SK-N-MC (cell line): ENCODE measurements at places on chromosomes 2 and 18.

- DNase-seq = no peak
Measured at GRCh38 chr18:72368308-72368707, 175.8 kb downstream of the CBLN2 start.

GRCh38 chr2:70045932-70046331 lies 41.3 kb upstream of the PCBP1 start:
- DNase-seq = no peak

DNA sequence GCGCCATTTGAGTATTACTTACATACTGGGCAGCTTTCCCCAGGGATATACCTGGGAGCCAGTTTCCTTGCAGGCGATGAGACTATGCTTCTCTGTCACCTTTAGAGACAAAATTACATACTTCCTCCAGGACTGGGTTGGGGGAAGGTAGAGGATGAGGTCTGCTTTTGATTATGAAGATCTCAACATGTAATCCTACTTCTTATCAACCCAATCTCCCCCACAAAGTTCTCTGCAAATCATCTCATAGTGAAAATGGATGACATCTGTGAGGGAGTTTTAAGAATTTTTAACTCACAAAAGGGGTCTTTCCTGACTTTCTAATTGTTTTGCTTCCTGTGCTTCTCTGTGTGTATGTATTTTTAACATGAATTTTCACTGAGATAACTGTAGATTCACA lies 81.9 kb downstream of the TMEM131 start:
- no peak for DNase-seq

GRCh38 chr2:171347591-171348032 lies 86.2 kb downstream of the METTL8 start:
- no peak for DNase-seq

GRCh38 chr18:35389095-35389618 lies 12.0 kb upstream of the ZNF396 start:
- DNase-seq = no peak

DNA sequence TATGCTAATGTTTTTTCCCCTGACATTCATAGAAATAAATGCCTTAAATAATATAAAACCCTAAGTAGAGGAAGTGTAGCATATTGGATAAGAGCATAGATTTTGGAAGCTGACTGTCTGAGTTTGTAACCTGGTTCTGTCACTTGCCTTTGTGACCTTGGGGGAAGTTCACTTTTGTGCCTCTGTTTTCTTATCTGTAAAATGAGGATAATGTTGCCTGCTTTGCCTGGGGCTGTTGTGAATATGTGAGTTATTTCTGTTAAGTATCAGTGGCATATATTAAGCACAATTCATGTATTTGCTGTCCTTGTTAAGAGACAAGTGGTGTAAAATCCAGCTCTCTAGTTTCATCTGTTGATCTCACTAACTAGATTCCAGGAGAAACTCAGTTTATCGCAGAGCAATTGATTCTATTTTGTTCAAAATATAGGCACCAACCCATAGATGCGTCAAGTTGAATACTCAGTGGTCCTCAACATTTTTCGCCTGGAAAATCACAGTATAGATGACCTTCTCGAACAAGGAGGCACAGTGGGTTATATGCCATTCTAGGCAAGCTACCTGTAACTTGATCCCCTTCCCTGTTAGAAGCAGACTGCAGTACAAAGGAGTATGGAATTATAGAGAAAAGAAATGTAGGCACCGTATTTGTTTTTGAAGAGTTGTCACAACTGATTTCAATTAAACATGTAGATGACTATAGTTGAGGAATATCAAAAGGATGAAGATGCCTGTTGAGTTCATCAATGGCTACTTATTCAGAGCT lies 67.0 kb downstream of the SOCS6 start:
- no peak for DNase-seq

GRCh38 chr2:160365716-160366367 lies 127.8 kb downstream of the RBMS1 start:
- no peak for DNase-seq

DNA sequence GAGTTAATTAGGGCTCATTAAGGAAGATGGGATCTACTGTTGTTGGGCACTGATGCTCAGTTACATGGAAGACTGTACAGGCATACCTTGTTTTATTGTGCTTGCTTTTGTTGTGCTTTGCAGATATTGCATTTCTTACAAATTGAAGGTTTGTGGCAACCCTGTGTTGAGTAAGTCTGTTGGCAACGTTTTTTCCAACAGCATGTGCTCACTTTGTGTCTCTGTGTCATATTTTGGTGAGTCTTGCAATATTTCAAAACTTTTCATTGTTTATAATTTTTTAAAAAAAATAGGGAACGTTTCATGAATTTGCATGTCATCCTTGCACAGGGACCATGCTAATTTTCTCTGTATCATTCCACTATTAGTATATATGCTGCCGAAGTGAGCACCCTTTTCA lies 15.6 kb downstream of the PHLPP1 start:
- no peak for DNase-seq

- no peak for DNase-seq
Measured at GRCh38 chr2:101064125-101064502, 62.0 kb downstream of the RPL31 start.

GRCh38 chr2:219567791-219568361 lies 3.5 kb downstream of the OBSL1 start:
- no peak for DNase-seq

DNA sequence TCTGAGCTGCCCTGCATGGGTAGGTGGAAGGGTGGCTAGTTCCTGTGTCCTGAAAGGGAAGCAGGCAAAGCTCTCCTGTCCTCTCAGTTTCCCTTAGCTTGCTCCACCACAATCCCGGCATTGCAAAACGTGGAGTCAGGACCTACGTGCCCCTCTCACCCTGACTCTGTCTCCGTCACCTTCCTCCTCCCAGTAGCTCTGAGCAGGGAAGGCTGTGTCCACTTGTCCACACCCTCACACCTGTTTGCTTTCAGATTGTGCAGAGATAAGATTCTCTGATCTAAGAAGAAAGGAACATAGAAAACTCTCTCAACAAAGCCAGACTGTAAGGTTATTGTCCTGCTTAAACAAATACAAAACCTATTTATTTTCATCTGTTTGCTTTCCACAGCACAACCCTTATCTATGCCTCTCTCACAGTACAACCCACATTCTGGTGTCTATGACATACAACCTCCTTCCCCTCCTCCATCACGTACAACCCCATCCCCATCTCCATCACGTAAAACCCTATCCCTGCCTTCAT lies 79.0 kb downstream of the ALPK2 start:
- DNase-seq = no peak

DNA sequence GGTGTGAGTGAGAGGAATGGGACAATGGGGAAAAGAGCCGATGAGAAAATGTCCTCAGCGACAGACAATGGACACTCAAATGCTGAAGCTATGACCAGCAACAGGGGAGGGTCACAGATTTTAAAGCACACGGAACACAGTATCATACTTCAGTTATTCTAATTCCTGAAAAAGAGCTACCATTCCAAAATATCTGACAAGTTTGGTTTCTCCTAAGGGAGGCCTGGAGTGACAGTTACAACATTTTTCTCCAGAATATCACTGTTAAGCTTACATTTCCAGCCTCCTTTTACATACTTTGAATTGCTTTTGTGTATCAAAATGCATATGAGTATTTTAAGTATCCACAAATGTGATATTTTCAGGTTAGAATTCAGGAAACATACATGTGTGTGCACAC lies 321.6 kb upstream of the THUMPD2 start:
- no peak for DNase-seq

- no peak for DNase-seq
Measured at GRCh38 chr2:168971261-168971660, 59.9 kb downstream of the ABCB11 start.

DNA sequence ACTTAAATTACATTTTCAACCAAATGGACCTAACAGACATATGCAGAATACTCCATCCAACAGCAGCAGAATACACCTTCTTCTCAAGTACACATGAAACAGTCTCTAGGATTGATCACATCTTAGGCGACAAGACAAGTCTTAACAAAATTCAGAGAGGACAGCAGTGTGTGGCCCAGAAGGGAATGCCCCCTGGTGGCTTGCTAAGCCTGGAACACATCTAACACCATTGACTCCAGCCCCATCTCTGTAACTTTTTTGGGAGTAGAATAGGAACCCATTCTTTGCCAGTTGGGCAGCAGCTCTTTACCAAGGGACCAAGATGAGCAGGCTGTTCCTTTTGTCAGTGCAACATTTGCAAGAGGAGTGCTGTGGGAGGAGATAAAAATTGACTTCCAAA lies 249.9 kb downstream of the PLCL1 start:
- DNase-seq = no peak

GRCh38 chr18:29383311-29384273 lies 1206.7 kb upstream of the CDH2 start:
- DNase-seq = no peak

DNA sequence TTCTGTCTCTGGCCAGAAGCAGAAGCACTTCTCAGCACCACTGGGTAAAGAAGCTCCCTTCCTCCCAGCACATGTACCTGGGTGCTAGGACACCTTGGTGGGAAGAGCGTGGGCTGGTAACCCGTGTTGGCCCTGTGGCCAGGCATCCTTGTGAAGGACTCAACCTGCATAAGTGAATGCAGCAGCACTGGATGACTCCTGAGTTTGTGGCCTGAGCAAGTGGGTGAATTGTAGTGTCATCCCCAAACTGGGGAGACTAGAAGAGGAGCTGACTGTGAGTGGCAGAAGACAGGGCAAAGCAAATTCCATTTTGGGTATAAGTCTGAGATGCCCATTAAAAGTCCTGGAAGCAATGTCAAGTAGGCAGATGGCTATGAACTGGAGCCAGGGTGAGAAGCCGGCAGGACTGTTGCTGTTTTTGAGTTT lies 63.4 kb downstream of the STAT1 start:
- no peak for DNase-seq

DNA sequence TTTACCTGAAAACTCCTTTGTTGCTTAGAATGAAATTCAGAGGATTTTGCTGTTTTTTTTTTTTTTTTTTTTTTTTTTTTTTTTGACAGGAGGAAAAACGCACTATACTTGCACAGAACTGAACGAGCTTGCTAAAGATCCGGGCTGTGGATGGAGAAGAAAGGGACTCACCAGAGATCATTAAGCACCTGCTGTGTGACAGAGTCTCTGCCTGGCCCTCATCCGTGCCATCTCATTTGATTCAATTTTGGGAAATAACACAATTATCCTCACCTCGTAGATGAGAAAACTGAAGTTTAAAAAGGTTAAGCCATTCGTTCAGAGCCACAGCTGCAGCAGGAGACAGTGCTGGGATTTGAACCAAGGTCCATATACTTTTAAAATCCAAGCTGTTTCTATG lies 775.4 kb upstream of the ID2 start:
- no peak for DNase-seq

DNA sequence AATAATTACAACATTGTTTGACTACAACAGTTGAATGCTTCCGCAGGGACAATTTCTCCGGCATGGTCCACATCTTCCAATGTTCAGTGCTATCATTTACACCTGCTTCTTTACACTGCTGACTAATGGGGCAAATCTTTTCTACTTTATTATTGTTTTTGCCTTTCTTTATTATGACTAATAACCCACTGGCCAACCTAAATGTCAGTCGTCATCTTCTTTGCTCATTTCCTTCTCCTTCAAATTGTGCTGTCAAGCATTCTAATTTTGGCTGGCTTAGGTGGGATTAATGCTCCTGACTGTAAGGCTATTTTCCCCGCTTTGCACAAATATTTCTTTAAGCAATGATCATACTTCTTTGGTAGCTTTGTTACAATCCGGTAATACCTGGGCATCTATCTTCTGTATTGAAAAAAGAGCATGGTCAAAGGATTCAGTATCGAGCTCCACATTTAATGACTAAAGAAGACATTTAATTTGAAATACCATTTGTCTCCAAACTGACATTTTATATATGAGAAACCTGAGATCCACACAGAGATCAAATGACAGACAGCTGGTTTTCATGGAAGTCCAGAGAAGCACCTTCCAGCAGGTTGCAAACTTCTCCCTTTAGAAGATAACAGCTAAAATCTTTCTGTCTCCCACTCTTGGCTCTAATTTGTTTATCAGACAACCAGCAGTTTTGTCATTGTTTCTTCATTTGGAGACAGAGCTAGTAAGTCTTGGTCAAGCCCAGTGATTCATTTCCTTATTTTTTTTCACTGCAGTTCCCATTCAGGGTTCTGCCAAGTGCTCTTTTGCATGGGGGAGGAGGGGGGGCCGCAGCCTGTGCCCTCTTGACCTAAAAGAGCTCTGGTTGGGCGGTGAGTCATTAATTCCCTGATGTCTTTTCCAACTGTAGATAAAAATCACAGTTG lies 132.9 kb downstream of the SOCS6 start:
- no peak for DNase-seq

DNA sequence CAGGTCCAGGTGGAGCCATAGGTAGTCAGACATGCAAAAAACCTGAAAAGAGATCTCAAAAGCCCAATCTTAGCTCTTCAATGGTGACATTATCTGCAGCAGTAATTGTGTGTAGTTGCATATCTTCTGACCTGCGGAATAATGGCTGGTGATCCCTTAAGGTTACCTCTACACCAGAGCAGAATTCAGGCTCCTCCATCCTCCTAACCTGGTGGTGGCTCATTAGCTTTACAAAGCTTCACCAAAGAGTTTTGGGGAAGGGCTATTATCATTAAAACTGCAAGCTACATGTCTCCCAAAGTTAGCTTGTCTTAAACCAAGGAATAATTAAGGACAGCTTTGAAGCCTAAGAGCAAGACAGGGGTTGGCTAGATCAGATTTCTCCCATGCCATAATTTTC lies 42.6 kb upstream of the CHST9 start:
- no peak for DNase-seq

DNA sequence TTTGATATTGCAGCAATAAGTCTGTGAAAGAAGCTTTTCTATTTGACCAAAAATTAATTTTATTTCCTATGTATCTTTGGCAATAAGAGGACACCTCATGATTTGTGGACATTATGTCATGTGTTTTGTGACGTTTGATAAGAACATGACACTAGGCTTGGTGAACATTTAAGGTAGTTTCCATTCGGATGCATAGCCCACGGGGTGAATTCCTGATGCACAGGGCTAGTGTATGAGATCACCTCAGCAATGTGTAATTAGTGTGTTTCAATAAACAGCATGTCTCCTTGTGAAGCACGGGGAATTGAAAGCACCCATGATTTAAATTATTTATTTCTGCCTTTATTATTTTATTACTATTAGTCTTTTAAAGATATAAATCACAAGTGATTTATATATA lies 146.1 kb upstream of the LINC00305 start:
- DNase-seq = no peak

- DNase-seq = no peak
Measured at GRCh38 chr2:162609798-162610197, 228.8 kb downstream of the KCNH7 start.

- no peak for DNase-seq
Measured at GRCh38 chr2:172247203-172247602, 144.5 kb upstream of the DLX2 start.

DNA sequence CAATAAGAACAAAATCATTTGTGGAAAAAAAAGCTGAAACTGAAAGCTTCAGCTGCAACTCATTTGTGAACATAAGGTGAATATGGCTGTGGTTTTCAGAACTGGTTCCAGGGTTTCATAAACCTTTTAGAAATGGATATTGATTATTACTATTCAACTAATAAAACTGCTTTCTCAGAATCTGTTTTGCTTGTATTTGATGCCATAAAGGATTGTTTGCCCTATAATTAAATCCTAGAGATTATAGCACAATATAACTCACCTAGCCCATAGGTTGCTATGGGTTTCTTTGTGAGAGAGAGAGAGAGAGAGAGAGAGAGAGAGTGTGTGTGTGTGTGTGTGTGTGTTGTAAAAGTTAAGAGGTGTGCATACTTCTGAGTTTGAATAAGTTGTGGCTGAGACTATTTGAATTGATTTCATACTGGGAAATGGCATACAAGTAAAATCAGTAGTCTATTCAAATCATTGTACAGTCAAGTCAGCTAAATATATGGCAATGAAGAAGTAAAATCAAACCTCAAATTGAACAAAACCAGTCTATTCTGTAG lies 339.2 kb downstream of the ARHGAP15 start:
- no peak for DNase-seq
